Pons (tissue), 1 donor: ENCODE measurements at places on chromosomes 16 and 17.
A peak's percentile ranks its signal among the peaks of the same experiment; 100 is the strongest.

DNA sequence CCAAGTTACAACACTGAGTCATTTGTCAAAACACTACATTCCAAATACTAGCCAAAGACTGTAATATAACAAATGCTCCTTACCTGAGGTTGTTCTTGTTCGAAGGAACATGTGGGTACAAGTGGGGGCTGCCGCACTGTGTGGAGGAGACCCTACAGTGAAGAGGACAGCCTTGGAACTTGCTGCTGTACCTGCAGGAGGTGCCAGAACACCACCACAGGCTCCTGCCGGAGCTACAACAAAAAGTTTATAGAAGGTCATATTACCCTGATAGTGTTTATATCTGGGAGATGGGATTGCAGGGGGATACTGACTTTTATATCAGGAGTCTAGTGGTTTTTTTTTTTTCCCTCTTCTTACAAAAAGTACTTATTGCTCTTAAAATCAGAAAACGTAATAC lies 37.8 kb upstream of the ALDH3A1 start:
- DNase-seq, result no peak

GRCh38 chr17:45791935-45792334 lies 7.8 kb downstream of the CRHR1 start:
- DNase-seq, result no peak

- DNase-seq, result no peak
These were observed 621.1 kb downstream of the CDH8 start for GRCh38 chr16:61415126-61415525.

DNA sequence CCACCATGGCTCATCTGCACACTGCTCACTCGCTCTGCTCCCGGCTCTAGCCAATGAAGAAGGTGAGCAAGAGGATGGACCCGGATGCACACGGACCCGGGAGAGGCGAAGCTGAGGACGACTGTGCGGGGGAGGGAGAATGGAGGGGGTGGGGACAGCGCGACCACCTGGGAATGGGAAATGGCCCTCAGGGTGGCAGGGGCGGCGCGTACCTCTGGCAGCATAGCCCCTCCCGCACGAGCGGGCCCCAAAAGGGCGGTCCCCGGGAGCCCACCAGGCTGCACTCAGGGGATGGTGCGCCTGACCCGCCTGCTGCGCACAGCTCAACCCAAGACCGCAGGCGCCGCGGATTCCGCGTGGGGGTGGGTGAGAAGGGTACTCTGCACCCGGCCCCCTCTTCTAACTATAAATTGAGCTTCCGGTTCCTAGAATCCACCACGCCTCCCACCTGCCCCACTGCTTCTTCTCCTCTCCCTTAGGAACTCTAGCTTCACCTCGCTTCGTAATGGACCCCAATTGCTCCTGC lies 6.1 kb downstream of the MT1H start:
- DNase-seq, result no peak

DNA sequence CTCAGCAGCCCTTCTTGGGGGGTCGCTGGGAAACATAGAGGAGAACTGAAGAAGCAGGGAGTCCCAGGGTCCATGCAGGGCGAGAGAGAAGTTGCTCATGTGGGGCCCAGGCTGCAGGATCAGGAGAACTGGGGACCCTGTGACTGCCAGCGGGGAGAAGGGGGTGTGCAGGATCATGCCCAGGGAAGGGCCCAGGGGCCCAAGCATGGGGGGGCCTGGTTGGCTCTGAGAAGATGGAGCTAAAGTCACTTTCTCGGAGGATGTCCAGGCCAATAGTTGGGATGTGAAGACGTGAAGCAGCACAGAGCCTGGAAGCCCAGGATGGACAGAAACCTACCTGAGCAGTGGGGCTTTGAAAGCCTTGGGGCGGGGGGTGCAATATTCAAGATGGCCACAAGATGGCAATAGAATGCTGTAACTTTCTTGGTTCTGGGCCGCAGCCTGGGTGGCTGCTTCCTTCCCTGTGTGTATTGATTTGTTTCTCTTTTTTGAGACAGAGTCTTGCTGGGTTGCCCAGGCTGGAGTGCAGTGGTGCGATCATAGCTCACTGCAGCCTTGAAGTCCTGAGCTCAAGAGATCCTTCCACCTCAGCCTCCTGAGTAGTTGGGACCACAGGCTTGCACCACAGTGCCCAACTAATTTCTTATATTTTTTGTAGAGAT lies 3.4 kb downstream of the STH start:
- peak; percentile 78 for DNase-seq

DNA sequence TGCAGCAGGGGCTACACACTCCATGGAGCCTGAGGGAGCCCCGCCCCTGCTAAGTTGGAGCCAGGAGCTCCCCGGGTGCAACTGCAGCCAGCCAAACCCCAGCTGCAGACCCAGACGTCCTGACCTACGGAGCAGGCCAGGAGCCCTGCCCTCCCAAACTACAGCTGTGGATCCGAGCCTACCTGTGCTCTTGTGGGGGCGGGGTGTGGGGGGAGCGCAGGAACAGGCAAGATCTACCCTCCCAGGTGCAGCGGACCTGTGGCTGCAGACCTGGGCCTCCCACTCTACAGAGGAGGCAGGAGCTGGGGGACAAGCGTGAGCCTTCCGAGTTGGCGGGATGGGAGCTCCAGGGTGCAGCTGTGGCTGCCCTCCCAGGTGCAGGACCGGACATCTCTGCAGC lies 29.7 kb upstream of the MYLK3 start:
- DNase-seq, result no peak
